ENCODE measurements at places on chromosomes 16 and 17.

DNA sequence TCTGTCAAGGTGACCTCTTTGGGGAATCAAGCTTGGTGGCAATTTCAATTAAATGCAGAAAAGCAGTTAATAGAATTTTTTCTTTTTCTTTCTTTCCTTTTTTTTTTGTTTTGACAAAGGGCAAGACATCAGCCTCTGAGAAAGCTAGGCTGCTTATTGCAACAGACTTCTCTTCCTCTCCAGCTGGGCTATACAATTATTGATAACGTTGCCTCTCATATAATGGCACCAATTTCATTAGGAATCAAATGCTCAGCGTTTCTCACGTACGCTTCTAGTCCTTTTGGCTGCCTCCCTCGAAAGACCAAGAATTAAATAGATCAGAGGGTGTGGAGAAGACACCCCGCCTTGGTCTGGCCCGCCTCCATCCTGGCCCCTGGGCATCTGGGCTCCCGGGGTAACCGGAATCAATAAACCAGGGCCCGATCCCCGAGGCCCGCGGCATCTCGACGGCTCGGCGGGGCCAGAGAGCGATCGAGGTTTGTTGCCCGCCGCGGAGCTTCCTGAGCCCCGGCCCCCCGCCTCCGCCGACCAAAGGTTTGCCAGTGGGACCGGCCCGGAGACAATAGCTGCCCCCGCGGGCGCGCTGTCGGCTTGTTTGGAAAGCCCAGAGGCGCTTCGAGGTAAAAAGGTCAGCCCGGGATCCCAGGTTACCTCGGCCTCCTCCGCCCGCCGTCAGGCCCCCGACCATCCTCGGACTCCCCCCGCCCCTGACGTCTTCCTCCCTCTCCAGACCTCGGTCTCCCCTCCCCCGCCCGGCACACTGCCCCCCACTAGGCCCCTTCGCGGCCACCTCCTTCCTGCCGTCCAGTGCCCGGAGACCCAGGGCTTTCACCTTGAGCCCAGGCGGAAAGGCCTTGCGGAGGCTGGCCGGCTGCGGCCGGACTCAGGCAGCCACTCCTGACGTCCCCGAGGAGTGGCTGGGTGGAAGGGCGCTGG is 3.9 kb downstream of the HOXB1 start:
- DNase-seq: no peak

DNA sequence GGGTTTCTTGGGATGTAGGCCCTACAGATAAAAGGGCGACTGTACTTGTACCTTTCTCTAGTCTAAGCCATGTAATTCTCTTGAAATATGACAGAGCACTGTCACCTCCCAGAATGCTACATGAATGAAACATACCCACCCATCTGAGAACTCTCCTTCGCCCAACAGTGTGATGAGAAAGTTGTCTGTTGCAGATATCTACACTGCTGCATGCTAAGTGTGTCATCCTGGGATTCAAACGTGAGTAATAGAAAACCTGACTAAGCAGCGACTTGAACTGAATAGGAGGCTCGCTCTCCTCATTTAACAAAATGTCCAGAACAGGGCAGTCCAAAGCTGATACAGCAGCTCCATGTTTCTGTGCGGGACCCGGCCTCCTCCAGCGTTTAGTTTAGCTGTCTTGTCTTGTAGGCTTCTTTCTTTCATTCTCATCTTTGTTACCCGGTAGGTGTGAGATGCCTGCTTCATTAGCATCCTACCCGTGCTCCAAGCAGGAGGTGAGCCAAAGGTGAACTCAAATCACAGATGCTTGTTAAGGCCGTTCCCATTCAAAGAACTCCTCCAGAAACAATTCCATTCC is 211.9 kb downstream of the PRKCA start:
- DNase-seq: no peak

GRCh38 chr17:78348055-78348770 is 11.7 kb downstream of the SOCS3 start:
- no peak for DNase-seq

GRCh38 chr16:79114759-79115158 is 485.8 kb downstream of the MAF start:
- DNase-seq: no peak

- DNase-seq: no peak
These were observed 92.6 kb downstream of the CACNG1 start for GRCh38 chr17:67137026-67137370.

DNA sequence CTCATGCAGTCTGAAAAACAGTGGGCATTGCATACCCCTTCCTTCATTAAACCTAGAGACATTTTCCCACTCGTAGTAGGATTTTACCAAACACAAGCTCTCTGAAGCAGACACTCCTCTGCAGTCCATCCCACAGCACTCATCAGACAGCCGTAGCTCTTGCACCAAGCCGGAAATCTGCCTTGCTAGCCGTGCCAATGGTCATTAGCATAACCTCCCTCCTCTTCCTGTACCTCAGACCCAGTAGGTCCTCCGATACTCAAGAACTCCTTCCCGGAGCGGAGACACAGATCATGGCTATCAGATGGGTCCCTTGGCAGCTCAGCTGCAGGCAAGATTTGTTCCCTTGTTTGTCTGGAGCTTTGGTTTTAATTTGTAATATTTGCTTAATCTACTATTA is 483.1 kb upstream of the PSMD7 start:
- no peak for DNase-seq

- DNase-seq: peak; percentile 80
These were observed 15.8 kb upstream of the OGFOD3 start for GRCh38 chr17:82434216-82434565.

- DNase-seq: no peak
These were observed 20.9 kb downstream of the KIFC3 start for GRCh38 chr16:57781349-57781740.

DNA sequence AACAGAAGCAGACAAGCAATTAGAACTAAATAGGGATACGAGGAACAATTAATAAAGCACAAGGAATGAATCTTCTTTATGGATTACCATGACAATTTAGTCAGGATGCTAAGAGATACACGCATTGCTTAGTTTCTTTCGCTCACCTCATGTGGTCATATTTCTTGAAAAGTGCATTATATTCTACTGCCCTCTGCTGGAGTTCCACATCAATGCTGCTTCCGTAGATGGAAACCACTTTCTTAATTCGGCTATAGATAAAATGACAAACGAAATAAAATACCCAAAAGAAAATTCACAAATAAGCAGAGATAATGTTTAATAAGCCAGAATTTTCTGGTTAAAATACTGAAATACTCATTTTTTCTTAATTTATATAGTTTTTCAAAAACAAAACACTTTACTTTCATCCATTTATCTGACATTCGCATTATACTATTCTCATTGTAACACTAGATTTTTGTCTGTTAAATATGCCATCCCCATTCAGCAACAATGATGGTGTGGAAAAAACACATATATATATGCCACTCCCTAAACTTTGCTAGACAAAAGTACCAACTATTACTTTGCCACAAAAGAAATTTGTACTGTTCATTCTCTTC is 22.0 kb upstream of the PHLPP2 start:
- DNase-seq: peak; percentile 75

DNA sequence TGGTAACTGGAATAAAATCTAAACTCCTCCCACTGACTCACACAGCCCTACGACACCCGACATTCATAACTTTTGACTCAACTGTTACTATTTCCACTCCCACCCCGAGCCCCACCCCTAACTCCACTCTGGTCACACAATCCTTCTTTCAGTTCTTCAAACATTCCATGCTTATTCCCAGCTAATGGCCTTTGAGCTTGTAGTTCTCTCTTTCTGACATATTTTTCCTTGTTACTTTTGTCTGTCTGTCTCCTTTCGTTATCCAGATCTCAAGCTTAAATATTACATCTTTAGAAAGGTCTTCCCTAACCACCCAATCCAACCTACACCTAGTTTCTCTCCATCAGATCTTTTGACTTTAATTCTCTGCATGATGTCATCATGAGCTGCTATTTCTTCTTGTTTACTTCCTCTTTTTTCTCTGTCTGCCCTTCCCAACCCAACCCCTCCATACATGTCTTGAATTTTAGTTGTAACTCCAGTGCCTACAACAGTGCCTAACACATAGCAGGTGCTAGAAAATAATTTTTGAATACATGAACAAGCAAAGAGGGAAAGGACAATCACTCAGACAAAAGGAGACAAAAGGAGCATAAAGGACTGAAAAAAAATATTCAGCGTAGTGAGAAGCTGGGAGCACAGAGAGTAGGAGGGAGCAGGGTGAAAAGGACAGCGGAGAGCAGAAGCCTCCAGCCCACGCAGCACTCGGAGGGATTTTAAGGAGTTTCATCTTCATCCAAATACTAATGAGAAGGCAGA is 65.2 kb upstream of the SMIM36 start:
- no peak for DNase-seq

DNA sequence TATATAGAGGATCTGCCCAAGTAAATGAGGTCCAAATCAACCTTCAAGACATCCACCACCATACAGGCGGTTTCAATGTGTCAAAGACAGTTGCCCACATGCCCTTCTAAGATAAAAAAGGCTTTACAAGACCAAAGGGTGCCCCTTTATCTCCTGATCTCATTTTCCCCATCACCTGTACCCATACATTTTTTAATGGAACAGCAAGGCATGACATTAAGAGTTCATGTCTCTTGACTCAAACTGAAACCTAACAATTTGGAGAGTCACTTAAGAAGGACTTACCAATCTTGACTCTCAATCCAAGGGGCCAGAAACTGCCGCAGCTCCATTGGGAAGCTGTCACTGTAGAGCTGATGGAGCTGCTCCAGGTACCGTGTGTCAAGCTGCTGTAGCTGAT is 40.1 kb downstream of the STAT3 start:
- DNase-seq: no peak

GRCh38 chr17:58330538-58330996 is 2.0 kb upstream of the TSPOAP1 start:
- DNase-seq: peak; percentile 79

DNA sequence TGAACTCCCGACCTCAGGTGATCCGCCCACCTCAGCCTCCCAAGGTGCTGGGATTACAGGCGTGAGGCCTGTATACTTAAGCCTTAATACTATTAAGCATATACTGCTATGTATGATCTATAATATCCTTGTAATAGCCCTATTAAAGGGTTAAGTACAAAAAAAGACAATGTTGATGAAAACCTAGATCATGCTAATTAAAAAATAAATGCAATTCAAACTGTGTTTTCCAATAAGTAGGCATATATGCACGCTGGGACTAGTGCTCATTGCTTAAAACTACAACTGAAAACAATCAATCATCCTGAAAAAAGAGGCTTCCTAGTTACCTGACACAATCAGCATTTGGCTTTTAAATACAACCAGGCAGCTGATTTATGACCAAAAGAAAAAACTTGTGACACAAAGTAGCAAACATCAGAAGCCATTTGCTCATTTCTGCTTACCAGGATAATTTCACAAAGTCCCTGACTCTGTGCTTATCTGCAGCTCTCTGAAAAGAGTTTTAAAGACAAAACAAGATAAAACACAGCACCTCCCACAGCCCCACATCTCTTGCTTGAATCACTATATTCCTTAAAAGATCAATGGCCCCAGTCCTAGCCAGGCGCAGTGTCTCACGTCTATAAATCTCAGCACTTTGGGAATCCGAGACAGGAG is 11.1 kb downstream of the ZNF385C start:
- no peak for DNase-seq

DNA sequence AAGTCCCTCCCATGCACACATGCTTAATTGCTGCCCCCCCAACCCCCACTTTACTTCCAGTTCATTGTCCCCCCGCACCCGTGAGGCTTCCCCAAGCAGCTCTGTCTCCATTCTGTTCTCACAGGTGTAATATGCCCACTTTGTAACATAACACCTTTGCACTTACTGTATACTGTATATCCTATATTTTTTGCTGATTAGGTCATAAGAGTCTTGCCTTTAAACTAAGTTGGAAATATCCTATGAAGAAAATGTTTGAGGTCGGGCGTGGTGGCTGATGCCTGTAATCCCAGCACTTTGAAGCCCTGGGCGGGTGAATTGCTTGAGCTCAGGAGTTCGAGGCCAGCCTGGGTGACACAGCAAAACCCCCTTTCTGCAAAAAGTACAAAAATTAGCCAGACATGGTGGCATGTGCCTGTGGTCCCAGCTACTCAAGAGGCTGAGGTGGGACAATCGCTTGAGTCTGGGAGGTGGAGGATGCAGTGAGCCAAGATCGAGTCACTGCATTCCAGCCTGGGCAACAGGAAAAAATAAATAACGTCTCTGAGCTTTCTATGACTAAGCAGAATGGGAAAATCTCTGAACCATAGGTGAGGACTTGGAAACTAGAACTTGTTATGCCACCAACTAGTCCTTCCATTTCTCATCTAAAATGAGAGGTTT is 76.1 kb downstream of the TNRC6C start:
- DNase-seq: no peak

- no peak for DNase-seq
These were observed 67.7 kb downstream of the NDEL1 start for GRCh38 chr17:8503368-8503767.
